GM18507 (cell line): ENCODE measurements at places on chromosomes 11 and 22.

GRCh38 chr11:10414659-10415058, 40.4 kb upstream of the AMPD3 start:
- DNase-seq: no peak

- no peak for DNase-seq
Measured at GRCh38 chr11:65871811-65872548, 620 bp downstream of the EFEMP2 start.

DNA sequence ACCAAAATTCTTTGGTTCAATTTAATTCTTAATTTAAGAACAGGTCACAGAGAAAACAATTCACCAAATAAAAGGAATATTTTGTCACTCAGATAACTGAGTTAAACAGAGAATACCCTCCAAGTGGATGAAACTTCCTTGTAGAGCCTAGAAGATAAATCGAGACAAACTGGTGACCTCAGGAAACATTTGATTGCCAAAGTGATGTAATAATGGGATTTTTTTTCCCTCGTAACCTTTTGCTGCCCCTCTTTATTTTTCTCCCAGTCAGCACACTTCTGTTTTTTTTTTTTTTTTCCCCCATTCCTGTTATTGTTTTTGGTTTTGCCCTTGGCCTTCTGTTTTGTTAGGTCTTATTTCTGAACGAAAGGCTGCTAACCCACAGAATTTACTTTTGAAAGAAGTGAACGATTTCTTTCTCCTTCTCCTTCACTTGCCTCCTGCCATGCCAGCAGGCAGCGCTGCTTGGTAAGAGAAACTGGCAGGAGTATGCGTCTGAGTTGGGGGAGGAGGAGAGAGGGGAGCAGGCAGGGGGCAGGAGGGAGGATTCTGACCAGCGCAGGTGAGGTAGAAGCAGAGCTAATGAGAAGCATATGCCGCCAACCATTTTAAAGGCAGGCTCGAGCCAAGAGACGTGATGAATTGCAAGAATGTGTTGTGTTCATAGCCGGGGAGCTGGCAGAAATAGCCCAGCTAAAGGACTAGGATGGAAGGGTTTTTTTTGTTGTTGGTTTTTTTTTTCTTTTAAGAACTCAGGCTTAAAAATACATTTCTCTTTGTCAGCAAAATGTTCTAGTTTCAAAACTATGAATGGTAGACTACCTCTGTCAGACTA, 121.9 kb upstream of the MTMR2 start:
- no peak for DNase-seq

DNA sequence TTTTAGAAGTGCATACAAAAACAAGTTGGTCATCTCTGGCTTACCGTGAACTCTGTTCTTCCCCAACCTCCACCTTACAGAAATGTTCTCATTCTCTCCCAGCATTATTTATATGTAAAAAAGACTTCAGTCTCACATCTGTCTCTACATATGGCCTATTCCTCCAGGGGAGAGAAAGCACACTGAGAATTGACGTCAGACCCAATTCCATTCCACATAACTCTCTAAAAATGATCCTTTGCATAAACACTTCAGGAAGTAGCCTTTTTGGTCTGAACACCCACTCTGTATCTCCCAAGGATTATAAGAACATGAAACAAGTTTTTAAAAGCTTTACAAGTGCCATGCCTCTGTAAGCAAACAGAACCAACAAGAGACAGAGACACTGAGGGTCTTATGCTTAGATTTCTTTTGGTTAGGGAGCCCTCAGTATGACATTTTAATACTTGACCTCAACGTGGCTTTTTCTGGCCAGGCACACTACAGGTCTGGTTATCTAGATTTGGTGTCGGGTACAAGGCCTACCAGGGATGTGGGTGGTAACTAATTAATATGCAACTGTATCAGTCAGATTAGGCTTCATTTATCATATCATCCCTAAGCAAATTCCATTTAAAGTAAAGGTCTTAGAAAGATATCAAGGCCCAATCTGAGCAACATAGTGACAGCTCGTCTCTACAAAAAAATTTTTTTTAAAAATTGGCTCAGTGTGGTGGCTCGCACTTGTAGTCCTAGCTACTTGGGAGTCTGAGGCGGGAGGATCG, 48.5 kb upstream of the PPP2R1B start:
- no peak for DNase-seq

DNA sequence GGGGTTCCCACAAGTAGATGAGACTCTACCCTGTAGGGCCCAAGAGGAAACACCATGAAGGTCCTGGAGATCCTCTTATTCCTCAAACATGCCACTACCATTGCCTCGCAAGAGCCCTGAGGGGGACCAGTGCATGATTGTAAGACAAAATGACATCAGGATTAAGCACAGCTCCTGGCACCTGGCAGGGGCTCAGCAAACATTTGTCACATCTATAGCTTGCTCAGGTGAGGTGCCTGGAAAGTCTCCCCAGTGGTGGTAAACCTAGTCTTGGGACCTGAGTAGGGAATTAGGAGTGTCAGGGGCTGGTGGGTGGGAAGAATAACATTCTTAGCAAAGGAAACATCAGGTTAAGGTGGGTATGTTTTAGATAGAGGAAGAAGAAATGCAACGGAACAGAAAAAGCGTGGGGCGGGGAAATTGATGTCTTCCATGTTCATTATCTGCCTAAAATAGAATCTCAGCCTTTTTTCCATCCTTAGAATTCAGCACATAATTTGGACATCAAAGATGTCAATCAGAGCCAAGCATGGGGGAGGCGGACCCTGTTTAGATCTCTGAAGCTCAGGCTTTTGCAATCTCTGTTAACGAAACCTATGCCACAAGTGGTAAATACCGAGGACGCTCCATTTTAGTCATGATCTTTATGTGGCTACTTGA, 924 bp downstream of the YPEL1 start:
- DNase-seq: no peak

GRCh38 chr11:121347094-121347493, 54.5 kb downstream of the SC5D start:
- no peak for DNase-seq

- DNase-seq: no peak
Measured at GRCh38 chr11:116336540-116336939, 436.2 kb downstream of the BUD13 start.

DNA sequence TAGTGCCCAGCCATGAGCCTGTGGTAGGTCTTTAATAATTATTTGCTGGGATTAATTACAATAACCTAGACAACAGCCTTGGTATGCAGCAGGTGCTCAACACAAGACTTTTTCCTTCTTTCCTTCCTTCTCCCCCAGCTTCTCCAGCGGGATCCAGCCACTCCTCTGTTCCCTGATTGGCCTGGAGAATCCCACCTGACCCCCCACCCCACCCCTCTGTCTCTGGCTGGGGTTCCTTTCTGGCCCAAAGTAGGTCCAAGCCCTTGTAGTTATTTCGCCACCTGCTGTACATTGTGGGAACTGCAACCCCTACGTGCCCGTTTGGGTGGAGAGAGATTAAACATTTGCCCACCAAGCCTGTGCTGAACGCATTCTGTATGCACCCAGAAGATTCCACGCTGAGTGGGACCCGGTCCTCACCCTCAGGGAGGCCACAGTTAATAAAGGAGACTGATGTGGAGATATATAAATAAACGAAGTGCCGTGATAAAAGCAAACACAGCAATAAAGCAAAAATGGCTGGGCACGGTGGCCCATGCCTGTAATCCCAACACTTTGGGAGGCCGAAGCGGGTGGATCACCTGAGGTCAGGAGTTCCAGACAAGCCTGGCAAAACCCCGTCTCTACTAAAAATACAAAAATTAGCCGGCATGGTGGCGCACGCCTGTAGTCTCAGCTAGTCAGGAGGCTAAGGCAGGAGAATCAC, 32.1 kb upstream of the DGKZ start:
- peak; percentile 56 for DNase-seq

GRCh38 chr11:67674442-67674871, at the start of gene ALDH3B2:
TSS of gene ALDH3B2 (minus strand) at chr11:67674623. CDS start at chr11:67666935, 7,688 bp downstream.
- DNase-seq: no peak
